ENCODE measurements at places on chromosomes 3 and 15.
A peak's percentile ranks its signal among the peaks of the same experiment; 100 is the strongest.

DNA sequence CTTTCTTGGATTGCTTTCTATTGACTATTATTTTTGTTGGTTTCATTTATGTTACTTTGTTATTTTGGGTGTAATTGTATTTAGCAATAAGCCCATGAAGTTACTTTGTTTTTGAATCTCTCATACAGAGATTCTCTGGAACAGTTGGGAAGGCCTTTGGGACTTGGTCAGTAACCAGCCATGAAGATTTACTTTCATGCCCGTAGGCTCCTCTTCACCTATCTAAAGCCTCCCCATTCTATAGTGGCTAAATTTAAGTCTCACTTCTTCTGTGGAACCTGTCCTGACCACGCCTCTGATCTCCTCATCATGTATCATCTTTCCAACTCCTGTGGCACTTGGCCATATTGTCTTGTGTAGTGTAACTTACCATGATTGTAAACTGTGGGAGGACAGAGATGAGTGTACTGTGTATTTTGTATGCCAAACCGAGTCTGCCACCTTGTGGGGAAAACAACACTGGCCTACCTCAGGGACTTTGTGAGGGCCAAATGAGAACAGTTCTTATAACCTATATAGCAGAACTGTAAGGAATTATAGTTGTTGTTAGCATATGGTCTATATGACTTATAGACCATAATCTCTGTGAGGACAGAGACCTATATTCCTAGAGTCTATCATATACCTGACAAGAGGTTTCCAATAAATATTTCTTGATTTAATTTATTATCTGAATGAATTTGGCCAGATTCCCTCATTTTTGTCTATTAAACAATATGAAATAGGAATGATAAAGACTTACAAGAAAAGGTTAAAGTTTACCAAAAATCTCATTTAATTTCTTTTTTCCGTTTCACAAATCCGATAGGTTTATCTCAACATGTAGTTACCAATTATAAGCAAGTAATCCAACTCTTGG is 75.0 kb downstream of the STARD9 start:
- DNase-seq, result peak; percentile 20

DNA sequence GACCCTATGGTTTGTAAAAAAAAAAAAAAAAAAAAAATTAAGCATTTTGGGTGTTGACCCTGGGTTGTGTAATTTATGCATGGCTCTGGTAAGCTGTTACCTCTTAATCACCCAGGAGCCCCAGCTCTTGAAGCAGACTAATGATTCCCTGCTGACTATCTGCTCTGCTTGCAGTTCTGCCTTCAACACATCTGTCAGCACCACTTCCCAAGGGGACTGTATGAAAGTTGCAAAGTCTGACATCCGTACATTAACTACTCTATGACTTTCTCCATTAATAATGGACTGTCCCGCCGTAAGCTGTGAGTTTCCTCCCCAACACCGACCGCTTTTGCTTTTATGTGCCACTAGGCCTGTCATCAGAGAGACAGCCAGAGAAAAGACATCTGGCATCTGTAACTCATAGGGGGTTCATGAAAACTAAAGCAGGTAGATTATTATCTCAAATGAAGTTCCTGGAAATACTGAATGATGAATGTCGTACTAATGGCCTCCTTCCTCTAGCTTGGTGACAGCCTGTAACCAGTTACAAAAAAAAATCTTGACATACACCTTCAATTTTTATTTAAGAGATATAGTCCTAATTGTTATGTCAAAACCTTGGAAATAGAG is 271.5 kb downstream of the IL5RA start:
- no peak for DNase-seq

DNA sequence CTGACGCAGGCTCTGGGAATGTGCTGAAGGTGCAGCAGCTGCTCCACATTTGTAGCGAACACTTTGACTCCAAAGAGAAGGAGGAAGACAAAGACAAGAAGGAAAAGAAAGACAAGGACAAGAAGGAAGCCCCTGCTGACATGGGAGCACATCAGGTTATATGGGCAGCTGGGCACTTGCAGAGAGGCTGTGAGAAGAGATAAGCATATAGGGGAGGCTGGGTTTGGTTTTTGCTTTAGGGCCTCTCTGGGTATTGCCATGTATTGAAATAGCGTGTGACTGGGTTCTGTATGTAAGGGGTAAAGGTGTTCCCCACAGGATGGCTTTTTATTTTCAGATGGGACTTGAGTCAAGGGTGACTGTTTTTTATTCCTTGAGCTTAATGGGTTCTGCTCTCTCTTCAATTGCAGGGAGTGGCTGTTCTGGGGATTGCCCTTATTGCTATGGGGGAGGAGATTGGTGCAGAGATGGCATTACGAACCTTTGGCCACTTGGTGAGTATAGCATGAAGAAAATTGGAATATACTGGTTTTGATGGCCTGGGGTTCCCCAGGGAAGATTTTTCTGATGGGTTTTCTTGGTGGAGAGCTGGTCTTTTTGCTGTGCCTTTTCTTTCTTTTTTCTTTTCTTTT is 7.4 kb downstream of the PSMD2 start:
- no peak for DNase-seq

GRCh38 chr3:13019243-13020095 is 53.8 kb downstream of the IQSEC1 start:
- no peak for DNase-seq

GRCh38 chr3:58683001-58683458 is 16.5 kb upstream of the FAM3D start:
- no peak for DNase-seq

- DNase-seq, result no peak
These were observed 22.1 kb downstream of the SNX33 start for GRCh38 chr15:75669879-75670212.

GRCh38 chr15:78397382-78397781 is 40.6 kb upstream of the IREB2 start:
- DNase-seq, result no peak

DNA sequence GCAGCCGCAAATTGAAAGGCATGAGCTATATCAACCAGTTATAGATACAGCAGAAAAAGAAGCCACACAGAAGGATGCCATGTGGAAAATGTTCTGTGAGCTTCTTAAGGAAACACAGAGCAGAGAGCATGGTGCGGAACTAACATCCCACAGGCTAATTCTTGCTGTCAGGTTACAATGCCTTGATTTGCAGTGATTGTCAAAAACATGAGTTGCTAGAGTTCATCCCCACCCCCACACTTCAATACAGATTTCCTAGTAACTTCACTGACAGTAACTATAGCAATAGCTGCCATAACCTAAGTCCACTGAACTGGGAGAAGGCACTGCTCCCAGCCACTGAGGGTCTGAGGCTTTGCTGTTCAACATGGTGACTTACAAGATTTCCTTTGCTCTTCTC is 821.6 kb downstream of the SQOR start:
- DNase-seq, result no peak

DNA sequence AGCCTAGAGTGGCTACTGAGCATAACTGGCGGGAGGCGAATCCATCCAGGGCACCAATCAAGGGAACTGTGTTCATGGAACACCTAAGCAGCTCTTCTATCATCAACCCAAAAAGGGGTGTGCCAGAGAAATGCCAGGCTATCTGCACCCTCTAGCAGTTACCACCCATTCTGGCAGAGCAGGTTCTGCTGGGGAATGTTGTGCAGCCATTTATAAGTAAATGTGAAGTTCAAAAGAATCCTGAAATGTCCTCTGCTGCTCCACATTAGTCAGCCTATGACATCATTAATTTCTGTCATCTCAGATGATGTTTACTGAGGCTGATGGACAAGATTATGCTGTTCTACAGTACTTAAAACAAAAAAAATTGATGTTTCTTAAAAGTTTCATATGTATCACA is 7.7 kb downstream of the SKIC8 start:
- no peak for DNase-seq

GRCh38 chr3:13792051-13792490 is 87.8 kb downstream of the WNT7A start:
- DNase-seq, result no peak

DNA sequence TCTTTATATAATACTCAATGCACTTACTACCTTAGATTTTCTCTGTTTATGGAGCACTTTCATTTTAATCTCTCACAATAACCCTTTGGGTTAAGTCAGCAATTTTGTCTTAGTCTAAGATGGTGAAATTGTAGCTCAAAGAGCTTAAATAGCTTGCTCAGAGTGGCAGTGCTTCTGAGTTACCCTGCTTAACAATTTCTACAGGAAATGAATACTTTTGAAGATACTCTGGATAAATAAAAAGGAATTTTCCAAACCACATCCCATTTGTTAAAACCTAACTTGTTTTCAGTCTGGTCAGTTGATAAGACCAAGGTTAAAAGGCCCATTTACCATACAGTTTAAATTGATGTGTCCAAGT is 37.2 kb downstream of the HMG20A start:
- DNase-seq, result no peak

DNA sequence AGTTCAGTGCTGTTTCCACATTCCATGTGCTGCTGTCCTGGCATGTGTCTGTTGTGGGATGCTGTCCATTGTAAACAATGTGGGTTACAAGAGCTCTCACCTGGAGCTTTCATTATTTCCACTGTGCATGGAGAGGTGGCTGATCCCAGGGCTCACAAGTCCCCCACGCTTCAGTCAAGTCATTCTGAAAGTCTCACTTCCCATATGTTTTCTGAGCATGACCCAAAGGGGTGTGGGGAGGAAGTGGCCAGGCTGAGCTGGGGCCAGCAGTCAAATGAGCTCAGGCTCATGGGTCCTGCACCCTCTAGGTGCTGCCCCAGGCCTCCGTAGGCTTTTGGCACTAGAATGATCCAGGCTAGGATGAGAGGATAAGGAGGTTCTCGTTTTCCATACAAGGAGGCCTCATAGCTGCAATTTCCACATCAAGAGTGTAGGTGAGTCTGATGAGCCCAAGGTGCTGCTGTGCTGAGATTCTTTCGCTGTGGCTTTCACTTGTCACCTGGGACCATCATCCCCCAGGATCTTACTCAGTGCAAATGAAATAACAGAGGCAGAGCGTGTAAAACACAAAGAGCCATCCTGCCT is 22.0 kb downstream of the STARD5 start:
- DNase-seq, result no peak

DNA sequence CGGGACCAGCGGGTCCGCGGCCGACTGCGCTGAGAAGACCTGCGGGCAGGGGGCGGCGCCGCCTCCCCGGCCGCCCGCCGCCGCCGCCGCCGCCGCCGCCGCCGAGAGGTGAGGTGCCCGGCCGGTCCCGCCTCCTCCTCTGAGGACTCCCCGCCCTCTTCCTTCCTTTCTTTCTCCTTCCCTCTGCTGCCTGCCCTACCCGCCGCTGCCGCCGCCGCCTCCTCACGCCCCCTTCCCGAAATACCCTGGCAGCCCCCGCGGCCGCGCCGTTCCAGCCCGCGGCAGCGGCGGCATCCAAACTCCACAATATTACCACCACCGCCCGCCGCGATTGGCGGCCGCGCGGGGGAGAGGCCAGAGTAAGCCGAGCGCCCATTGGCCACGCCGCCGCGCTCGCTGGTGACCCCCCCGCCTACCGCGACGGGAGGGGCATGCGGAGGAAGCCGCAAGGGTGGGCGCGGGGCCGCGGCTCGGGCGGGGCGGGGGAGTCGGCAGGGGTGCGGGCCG is 61.8 kb upstream of the ANKRD28 start:
- DNase-seq, result peak; percentile 71

DNA sequence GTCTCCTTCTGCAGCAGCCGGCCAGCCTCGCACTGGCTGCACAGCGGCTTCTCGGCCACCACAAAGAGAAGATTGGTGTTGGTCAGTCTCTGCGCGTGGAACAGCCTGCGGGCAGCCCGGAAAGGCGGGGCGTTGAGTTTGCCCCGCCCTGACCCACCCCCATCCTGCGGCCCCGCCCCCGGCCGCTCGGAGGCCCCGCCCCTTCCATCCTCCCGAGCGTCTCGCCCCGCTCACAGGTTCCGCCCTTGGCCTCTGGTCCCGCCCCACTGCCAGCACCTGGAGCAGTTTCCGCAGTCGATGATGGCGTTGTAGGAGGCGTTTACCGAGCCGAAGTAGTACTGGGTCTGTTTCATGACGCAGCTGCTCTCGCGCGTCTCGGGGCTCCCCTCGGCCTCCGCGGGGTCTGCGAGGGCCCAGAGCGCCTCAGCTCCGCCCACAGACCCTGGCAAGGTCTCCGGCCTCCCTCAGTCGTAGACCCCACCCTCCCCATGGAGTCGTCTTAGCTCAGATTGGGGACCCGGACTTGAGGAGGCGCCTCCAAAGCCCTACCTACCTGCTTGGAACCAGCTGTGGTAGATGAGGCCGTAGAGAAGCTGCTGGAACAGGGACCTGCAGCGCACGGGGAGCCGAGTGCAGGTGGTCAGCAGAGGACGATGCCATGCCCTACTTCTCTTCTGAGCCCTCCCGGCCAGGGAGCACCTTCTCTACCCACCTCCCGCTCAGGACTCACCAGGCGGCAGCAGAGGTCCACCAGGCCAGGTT is 5.9 kb upstream of the TMEM115 start:
- peak; percentile 92 for DNase-seq

GRCh38 chr3:194333981-194334320 is 17.2 kb downstream of the CPN2 start:
- no peak for DNase-seq

DNA sequence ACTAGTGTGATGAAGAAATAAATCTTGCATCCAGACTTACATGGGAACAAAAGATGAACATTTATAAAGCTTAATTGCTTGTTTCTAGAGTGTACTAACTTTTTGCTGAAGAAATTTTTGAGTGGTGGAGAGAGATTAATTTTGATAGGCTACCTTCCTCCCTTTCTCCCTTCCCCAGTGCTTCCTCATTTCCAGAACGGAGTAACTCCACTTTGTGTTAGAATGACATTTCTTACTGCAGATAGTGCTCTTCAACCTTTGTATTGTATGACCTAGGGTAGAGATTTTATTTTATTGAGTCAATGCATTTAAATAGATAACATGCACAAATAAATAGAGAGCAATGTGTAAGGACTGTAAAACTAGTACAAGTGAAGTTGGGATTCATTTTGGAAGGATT is 1.9 kb downstream of the ATP1B3 start:
- no peak for DNase-seq

Data from effector CD8-positive, alpha-beta T cell (primary cell).